H7 (cell line): ENCODE measurements at places on chromosomes 3 and 15. TPM values are rescaled to one million over a fixed set of nuclear protein-coding genes. Genes with fewer than 3 reads are reported as not detected.

The GNAT1 gene
- total RNA-seq, result not detected in 2 replicates

GRCh38 chr15:99983171-99983885 is 250.1 kb upstream of the LYSMD4 start:
- peak; percentile 80 for DNase-seq

The CSPG5 gene
- 1.5 and 1.7 TPM in 2 replicates for total RNA-seq

DNA sequence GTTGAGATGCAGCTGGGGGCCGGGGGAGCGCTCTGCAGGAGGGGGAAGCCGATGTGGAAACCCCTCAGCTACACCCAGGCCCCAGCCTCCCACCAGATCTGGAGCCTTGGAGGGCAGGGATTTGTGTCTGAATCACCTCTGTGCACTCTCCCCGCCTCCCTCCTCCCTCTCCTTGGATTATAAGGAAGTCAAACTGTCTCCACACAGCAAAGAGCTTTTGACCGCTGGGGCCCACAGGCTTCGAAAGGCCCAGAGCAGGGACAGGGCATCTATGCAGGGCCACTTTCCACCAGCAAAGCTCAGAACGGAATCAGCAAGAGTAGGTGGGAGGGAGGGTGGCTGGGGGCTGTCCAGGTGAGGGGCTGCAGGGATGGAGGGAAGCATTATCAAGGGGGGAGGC is 68.9 kb downstream of the IQSEC1 start:
- DNase-seq, result peak; percentile 70

DNA sequence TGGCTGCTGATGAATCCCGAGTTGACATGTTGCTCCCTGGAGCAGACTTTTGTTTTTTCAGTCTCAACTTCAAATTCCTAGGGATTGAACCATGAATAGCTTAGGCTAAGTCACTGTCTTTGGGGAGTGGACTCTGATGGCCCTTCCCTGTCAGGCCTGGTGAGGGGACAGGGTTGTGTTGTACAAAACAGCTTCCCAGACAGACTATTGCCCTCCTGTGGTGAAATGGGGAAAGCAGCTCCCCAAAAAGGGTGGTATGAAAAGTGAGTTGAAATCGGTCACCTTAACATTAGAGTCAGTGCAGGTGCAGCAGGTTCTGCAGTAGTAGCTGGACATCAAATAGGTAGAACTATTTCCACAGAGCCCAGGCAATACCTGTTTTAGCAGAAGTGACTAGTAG is 775.6 kb downstream of the ROBO2 start:
- peak; percentile 4 for DNase-seq

The PPM1L gene
- 3.2 and 5.7 TPM in 2 replicates for total RNA-seq

The HHATL gene
- not detected in 2 replicates for total RNA-seq

- DNase-seq, result no peak
These were observed 242.5 kb downstream of the GBE1 start for GRCh38 chr3:81518945-81519344.

- no peak for DNase-seq
These were observed 636.1 kb downstream of the MAGI1 start for GRCh38 chr3:65402597-65402996.

DNA sequence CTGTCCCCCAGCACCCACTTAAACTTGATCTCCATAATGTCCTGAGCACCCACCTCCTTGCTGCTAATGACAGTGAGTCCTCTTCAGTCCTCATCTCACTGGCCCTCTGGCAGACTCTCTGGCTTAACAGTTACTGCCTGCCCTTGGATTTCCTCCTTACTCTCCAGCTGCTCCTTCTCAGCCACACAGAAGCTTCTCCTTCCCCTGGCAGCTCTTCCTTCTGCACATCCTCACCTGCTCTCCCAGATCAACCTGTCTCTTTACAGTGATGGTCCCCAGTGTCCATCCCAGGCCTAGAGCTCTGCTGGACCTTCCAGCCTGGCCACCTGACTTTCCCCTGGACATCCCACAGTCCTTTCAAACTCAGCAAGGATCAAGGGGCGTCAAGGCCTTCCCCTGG is 47.4 kb upstream of the SMAD3 start:
- DNase-seq, result no peak
